ENCODE measurements at places on chromosomes 5 and 9.

GRCh38 chr5:38642189-38642911 lies 85.9 kb upstream of the LIFR start:
- DNase-seq: no peak

DNA sequence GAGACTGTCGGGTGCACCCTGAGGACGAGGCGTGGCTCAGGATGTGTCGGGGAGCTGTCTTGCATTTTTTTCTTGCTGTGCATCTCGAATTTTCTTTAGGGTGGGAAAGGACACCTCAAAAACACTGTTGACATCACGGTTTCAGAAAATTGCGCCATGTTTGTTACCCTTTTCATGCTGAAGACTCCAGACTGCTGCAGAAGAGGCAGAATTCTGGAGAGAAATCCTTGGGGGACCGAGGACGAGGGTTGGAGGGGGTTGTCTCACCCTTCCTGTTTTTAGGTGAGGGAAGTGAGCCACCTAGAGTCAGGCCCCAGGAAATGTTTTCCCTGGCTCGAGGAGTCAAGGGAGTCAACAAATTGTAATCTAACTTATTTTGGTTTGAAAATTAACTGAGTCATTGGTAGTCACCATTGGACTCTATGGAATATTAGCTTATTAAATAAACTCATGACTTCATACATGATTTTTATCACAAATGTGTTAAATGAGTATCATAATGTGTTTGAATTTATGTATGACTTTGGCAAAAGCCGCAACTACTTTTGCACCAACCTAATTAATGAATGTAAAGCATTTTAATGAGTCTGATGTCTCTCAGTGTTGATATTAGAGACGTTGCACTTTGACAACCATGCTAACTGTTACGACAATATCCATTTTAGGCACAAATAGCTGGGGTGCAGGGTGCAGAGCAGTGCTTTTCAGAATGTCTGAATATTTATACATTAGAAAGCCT lies 724 bp upstream of the LYSMD3 start:
- DNase-seq: peak; percentile 54

DNA sequence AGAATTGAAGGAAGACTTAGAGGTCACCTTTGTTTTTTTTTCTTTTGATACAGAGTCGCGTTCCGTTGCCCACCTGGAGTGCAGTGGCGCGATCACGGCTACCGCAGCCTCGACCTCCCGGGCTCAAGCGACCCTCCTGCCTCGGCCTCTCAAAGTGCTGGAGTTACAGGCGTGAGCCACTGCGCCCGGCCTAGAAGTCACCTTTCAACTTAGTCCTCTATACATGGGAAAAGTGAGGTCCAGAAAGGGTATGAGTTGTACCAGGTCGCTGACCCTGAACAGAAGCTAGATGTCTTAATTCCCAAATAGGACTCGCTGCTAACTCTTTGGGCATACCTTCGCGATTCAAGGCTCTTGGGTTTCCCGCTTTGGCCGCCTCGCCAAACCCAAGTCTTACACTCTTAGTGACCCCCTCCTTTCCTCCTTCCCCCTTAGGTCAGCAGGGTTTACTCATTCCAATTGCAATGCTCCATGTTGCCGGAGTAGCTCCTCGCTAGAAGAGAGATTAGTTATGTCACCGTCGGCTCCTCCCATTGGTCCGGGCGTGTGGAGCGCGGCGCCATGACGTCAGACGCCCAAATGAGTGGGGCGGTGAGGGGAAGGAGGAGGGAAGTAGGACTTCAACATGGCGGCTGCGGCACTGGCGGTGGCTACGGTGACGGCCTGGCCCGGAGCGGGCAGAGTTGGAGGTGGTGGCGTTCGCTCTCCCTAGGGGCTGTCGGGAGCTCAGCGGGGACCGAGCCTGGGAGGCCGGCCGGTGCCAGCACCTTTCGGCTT lies at the start of gene UBAP1:
Gene UBAP1, plus strand, starts transcription at position 608 of the 777 bp plus-strand sequence. CDS start 41,872 bp downstream, outside the sequence.
- peak; percentile 89 for DNase-seq

GRCh38 chr5:33457126-33457525 lies 16.4 kb downstream of the TARS1 start:
- DNase-seq: peak; percentile 52

GRCh38 chr9:124257844-124258606 lies at the start of gene NEK6:
Gene NEK6 (plus strand): TSS chr9:124257949. CDS start chr9:124301965, 44,016 bp downstream.
- DNase-seq: no peak

DNA sequence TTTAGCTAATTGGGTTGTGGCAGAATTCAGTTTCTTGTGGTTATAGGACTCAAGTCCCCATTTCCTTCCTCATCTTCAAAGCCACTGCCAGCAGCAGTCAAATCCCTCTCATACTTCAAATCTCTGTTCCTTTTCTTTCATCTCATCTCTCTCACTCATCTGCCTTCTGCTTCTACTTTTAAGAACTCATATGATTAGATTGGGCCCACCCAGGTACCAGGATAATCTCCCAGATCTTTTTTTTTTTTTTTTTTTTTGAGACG lies 8.0 kb upstream of the REEP5 start:
- DNase-seq: no peak

DNA sequence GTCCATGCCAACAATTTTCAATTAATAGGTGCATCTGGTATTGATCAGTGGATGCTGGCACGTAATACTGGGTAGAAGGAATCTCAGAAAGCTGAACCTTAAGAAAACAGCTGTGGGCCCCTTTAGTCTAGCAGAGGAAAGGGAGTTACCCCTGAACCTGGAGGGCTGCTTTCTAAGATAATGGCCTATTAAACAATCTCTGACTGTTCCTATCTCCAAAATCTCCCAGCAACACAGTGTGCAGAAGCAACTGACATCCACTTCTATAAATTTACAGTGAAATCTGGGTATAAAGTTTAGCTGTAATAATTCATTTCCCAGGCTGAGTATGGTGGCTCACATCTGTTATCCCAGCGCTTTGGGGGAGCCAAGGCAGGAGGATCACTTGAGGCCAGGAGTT lies 198.8 kb downstream of the MAPKAP1 start:
- DNase-seq: no peak

DNA sequence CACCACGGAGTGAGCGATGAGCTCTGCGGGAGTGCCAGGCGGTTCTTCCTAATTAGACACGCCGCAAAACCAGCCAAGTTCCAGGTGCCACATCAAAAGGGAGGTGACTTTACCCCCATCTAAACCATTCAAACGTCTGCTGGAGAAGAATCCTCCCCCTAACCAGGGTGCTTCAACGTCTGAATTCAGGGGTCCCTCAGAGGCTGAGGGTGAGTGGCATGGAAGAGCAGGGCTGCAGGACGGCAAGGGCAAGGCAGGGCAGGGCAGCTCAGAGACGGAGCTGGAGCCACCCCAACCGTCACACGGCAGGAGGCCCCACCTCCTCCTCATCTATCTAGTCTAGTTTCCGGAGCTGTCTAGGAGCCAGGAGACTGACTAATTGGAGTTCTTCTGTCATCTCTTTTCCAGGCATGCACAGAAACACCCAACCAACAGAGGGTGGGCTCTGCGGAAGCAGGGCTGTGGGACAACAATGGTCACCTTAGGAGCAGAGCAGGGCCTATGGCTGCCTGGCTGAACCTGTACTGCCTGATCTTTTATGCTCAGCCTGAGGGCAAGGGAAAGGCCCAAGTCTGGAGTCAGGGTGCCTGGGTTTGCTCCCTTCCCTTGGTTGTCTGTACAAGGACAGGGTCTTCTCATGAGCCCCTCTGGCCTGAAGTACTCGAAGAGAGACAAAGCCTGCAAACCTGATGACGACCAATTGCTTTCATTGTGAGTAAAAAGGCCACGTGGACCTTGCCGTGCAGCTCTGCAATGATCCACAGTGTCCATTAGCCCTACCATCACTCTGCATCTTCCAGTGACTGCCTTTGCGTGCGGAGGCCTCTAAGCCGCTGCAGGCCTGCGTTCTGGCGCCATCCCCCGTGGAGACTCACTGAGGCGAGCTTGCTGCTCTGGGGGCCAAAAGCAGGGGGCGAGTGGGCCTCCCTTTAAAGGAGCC lies 81.0 kb upstream of the SLC25A51 start:
- DNase-seq: peak; percentile 39

- DNase-seq: no peak
Observed at GRCh38 chr9:132637351-132637750, 32.4 kb downstream of the DDX31 start.

DNA sequence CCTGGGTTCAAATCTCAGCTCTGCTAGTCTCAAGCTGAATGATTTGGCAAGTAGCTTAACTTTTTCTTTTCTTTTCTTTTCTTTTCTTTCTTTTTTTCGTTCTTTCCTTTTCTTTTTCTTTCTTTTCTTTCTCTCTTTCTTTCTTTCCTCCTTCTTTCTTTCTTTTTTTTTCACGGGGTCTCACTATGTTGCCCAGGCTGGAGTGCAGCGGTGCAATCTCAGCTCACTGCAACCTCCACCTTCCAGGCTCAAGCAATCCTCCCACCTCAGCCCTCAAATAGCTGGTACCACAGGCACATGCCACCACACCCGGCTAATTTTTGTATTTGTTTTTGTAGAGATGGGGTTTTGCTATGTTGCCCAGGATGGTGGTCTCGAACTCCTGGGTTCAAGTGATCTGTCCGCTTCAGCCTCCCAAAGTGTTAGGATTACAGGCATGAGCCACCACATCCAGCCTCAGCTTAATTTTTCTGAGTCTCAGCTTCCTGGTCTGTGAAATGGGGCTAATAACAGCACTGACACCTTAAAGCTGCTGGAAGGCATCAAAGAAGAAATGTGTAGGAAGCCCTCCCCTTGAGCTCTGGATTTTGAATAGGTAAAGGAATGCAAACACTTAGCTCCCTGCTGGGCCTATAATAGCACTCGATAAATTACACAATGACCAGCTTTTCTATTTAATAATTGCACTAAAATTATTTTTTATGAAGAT lies 17.5 kb upstream of the PPARGC1B start:
- DNase-seq: no peak

DNA sequence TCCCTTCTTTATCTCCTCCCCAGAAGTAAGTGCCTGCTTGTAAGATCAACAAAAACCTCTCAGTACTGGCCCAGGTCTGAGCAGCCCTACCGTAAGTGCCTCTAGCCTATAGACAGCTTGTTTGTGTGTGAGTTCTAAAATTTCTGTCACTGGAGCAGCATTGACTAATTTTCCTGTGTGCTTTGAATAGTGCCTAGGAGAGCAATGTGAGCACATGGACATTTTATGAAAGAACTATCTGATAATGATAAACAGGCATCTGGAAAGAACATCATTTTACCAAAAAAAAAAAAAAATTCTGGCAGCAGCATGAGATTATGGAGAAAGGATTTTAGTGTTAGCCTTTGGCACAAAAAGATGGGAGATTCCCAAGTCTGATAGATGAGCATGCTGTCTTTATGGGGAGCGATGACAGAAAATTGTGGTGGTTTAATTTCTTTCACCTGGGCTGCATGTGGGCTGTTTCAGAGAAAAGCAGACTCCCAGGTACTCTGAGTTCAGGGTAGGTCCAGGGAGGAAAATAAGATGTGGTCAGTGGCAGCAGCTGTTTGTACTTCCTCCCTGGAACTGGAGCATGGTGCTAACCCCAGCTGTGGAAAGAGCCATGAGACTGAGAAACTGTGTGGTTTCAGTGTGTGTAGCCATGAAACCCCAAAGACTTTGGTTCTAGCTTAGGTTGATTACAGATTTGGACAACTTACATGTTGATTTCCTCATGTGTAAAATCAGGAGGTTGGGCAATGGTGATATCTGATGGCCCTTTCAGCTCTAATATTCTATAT lies 419.9 kb downstream of the NTRK2 start:
- no peak for DNase-seq

DNA sequence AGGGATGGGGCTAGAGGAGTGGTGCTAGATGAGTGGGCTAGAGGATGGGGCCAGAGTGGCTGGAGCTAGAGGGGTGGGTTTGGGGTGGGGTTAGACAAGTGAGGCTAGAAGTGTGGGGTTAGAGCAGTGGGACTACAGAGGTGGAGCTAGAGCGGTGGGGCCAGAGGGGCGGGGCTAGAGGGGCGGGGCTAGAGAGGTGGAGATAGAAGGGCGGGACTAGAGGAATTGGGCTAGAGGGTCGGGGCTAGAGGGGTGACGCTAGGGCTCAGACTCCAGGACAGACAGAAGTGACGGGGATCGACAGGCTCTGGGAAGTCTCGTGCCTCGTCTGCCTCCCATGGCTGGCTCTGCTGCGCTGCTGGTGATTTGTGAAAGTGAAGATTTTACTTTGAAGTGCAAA lies 31.0 kb upstream of the TENT4A start:
- DNase-seq: no peak

DNA sequence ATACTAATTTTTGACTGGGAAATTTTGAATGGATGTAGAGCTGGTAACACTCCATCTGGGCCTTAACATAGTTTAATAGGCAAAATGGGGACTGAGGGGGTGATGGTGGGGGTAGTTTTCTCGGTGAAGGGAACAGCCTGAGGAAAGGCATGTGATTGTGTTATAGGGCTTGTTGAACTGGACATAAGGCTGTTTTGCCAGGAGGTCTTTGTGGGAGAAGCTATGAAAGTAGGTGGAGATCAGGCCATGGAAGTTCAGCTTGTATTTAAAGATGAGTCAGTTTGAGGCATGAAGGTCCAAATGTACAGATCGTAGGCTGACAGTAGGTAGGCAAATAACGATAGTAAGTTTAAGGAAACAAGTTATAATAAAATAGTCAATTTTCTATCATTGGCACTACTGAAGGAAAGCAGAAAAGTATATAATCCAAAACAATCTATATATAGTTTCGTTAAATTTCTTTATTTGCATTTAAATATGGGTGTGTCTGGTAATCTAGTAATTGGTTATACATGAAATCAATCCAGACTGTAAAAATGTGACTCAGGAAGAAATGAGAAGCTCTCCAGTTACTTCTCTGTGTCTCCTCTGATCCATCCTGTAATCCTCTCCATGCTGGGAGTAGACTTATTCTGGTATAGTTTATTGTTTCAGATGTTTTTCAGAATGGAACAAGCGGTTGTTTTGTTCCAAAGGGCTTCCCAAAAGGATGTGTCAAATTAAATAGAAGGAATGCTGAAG lies 2.8 kb downstream of the CSNK1G3 start:
- no peak for DNase-seq

GRCh38 chr9:92483627-92484545 lies 1.6 kb upstream of the ASPN start:
- no peak for DNase-seq

DNA sequence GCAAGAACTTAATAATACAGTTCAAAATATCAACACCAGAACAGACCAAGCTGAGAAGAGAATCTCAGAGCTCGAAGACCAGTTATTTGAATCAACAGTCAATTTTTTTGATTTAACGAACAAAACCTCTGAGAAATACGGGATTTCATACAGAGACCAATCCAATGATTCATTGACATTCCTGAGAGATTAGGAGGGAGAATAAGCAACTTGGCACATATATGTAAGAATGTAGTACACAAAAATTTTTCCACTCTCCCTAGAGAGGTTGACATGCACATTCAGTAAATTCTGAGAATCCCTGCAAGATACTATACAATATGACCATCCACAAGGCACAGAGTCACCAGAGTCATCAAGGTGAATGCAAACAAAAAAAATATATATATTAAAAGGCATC lies 1577.3 kb upstream of the C9orf72 start:
- DNase-seq: no peak

DNA sequence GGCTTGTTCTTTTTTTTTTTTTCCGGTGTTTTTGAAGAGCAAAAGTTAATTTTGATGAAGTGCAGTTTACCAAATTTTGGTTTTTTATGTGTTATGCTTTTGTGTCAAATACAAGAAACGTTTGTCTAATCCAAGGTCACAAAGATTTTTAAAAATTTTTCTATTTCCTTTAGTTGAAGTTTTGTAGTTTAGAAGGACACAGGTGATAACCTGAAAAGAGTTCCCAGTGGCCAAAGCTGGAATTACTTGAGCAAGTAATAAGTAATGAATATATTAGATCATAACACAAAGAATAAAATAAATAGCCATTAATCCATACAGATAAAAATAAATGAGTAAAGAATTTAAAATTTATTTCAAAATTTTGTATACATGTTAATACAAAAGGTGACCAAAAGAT lies 71.5 kb downstream of the FCHO2 start:
- no peak for DNase-seq

GRCh38 chr5:80339116-80339515 lies 19.3 kb downstream of the SPZ1 start:
- DNase-seq: no peak

- no peak for DNase-seq
Observed at GRCh38 chr9:35771075-35771433, 17.0 kb upstream of the MSMP start.
